ENCODE measurements at places on chromosomes 2 and 18.

- DNase-seq = no peak
Measured at GRCh38 chr2:101025561-101025960, 23.5 kb downstream of the RPL31 start.

GRCh38 chr2:36190097-36190496 is 165.5 kb upstream of the CRIM1 start:
- no peak for DNase-seq

GRCh38 chr18:48548011-48548771 is 9.4 kb downstream of the CTIF start:
- no peak for DNase-seq

GRCh38 chr2:158460632-158461297 is 4.0 kb downstream of the PKP4 start:
- no peak for DNase-seq

DNA sequence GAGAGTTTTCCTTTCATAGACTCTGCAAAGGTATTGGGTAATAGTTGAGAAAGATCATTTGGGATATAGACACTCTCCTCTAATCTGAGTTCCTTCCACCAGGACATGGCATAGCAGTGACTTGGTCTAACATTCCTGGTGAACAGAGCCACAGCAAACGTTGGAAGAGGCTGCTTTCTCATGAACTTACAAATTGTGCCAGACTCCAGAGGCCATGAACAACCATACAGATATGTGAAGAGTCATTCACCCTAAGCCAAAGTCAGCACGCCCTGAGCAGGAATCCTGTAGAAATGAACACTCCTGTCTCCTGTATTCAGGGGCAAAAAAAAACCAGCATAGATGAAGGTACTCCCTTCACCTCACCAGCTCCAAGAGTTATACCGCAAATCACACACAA is 152.8 kb downstream of the TMEM18 start:
- DNase-seq = no peak

DNA sequence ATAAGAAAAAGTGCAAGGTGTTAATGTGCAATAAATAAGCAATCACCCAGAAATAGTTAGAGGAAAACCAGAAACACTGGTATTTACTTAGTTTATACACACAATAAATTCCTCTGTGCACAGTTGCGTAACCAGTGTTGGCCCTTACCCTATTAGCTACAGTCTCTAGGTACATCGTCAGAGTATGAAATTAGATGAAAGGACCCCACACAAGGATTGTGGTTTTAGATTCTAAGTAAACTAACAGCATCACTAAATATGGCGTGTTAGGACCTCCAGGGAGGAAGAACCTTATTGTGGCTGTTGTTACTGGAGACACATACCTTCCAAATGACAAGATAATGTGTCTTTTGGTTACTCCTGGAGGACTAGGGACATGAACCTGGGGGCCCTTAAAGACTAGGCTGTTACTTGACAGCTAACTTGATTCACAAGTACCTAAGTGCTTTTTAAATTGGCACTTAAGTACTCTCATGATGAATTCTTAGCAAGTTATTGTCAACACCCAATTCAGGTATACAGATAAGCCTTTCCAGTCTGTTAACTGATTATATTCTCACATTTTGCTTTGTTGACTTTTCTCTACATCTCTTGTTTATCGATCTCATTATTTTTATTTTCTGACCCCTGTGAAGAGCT is 115.3 kb downstream of the FEZ2 start:
- DNase-seq = no peak

- DNase-seq = no peak
Measured at GRCh38 chr18:73503326-73503725, 635.5 kb upstream of the NETO1 start.

GRCh38 chr2:144378551-144378950 is 141.4 kb downstream of the ZEB2 start:
- no peak for DNase-seq

DNA sequence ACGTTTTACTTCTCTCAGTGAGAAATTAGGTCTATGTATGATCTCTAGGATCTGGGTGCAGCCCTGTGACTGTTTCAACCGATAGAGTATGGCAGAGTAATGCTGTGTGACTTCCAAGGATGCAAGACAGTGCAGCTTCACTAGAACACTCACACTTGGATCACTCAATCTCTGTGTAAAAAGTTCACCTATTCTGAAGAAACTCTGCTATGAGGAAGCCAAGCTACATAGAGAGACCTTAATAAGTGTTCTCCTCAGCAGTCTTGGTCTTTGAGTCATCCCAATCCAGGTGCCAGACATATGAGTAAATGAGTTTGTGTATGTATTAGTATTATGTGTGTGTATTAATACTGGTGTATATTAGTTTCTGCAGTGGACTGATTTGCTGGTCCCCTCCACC is 335.0 kb downstream of the NR4A2 start:
- DNase-seq = no peak

DNA sequence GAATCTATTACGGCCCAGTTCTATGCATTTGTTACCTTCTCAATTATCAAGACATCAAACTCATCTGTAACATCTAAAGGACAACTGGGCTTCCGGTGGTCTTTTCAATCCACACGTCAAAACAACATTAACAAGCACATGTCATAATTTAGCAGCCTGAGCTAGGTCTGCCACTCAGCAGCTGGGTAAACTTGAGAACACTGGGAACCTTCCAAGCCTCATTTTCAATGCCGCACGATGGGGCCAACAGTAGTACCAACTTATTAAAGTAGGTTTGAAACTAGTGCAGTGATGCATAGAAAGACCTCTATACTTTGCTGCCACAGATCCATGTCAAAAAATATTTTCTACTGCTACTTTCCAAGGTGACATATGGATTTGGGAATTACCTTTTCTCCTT is 60.4 kb downstream of the COL4A4 start:
- no peak for DNase-seq

DNA sequence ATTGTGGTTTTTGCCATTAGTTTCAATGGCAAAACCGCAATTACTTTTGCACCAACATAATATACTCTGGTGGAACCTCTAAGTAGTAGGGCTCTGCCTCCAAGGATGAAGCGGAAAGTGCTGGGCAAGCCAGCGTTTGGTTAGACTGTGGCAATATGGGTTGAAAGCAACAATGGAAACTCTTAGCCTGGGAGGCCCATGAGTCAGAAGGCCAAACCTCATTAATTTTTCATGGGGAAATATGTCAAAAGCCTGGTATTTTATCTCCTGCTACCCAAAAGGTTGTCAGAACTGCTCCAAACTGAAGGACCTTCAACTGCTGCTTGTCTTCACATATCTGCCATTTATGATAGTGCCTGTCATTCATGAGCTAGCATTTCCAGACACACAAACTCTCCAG is 179.1 kb upstream of the CYP26B1 start:
- DNase-seq = no peak

DNA sequence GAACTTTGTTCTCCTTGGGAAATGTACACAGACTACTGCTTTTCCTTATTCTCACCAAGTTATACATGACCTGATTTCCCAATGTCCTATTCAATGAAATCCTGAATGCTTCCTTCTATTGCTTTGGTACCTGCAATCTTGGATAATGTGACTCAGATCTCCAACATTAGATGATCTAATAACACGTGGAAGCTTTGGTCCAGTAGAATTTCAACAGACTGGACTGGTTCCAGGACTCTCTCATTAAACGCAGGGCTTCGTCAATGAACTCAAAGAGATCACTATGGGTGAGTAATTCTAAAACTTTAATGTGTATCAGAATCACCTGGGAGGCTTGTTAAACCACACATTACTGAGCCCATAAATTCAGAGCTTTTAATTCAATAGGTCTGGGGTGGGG is 413.6 kb upstream of the KCNH7 start:
- no peak for DNase-seq

- no peak for DNase-seq
Measured at GRCh38 chr2:228224410-228224809, 42.9 kb upstream of the SPHKAP start.
